ENCODE measurements at places on chromosomes 6 and 20. TPM values are rescaled to one million over a fixed set of nuclear protein-coding genes. Genes with fewer than 3 reads are reported as not detected.

STXBP5 gene
- total RNA-seq: 49.9 TPM

RAD21L1 gene
- total RNA-seq: not detected

HLA-DQA1 gene
- total RNA-seq: not detected

CFAP206 gene
- 1.9 TPM for total RNA-seq

ATP6V1G2 gene
- 0.89 TPM for total RNA-seq

FBXO5 gene
- total RNA-seq: 8.5 TPM

PTK7 gene
- 146 TPM for total RNA-seq

MYL9 gene
- 172 TPM for total RNA-seq

FOXA2 gene
- total RNA-seq: not detected

C20orf141 gene
- not detected for total RNA-seq

BIRC7 gene
- not detected for total RNA-seq

MYCT1 gene
- total RNA-seq: under 0.01 TPM

CST11 gene
- not detected for total RNA-seq

BTNL2 gene
- total RNA-seq: not detected

TRAPPC3L gene
- total RNA-seq: not detected

RNF144B gene
- total RNA-seq: 3.5 TPM

EPB41L1 gene
- 19.2 TPM for total RNA-seq

SMIM28 gene
- not detected for total RNA-seq

GPSM3 gene
- 5.4 TPM for total RNA-seq

RFX6 gene
- total RNA-seq: not detected

PTPRT gene
- not detected for total RNA-seq

KCNG1 gene
- 19.1 TPM for total RNA-seq

RIPPLY2 gene
- not detected for total RNA-seq

FAM210B gene
- total RNA-seq: 87.4 TPM

GUCA1A gene
- total RNA-seq: not detected

CST5 gene
- not detected for total RNA-seq

ZFP57 gene
- not detected for total RNA-seq

BEND6 gene
- total RNA-seq: 20.6 TPM

PRL gene
- total RNA-seq: not detected

CPXM1 gene
- not detected for total RNA-seq

FAM83C gene
- not detected for total RNA-seq

NOL7 gene
- total RNA-seq: 53.1 TPM

CAGE1 gene
- not detected for total RNA-seq

RNF182 gene
- total RNA-seq: 2.3 TPM

TCP11 gene
- total RNA-seq: not detected

TRDN gene
- not detected for total RNA-seq

NKX2-2 gene
- not detected for total RNA-seq
